Gastrocnemius medialis (tissue), 4 donors: ENCODE measurements at places on chromosomes 2 and 18. TPM values are rescaled to one million over a fixed set of nuclear protein-coding genes. Genes with fewer than 3 reads are reported as not detected.

DNA sequence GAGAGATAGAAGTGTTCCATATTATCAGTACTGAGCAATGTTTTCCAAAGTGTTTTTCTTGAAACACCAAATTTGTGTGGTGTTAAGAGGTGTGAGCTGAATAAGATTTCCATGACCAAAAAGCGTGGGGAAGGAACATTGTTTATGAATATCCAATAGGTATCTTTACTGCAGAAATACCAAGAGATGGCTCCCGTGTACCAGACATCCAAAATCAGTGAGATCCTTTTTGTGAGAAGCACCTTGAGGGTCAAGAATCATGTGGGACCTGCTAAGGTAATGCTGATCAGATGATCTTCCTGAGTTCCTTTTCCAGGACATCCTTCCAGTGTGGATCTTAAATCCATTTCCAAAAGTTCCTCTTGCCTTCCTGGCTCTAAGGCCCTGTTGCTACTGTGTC lies 246.0 kb downstream of the MYO3B start:
- no peak for DNase-seq

DNA sequence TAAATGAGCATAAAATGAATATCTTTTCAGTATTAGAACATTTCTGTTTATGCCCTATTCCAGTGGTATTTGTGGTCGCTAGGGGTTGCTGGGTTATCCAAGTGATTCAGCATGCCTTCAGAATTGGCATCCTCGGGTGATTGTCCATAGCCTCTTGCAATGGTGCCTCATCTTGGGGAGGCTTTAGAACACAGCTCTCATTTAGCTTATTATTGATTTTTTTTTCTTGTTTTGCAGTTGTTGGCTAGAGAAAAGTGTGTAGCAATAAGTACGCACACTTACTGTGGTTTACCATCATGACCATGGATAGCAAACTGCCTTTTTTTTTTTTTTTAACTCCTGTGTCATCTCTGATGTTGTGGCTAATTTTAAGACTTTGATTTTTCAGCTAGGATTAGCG lies 33.6 kb downstream of the PLEKHA3 start:
- DNase-seq = no peak

DNA sequence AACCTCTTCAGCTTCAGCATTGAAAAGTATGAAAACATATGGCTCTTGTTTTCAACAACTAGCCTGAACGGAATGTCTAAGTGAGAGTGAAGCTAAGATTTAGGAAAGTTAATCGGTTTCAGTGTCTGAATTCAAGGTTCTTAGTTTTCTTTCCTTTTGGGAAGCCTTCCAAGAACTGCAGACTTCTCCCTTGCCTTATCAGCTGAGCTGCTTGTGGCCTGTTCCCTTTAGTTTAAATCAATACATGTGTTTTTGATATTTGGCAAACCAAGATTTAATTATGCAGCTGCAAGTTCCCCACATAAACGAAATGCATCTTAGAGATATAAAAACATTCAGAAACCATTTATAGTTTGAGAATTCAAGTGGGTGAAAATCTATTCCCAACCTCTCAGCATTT lies 274.3 kb upstream of the NRP2 start:
- DNase-seq = no peak

Gene PTPRN
- total RNA-seq = not detected

Gene CRIM1
- 93.2 TPM for total RNA-seq

DNA sequence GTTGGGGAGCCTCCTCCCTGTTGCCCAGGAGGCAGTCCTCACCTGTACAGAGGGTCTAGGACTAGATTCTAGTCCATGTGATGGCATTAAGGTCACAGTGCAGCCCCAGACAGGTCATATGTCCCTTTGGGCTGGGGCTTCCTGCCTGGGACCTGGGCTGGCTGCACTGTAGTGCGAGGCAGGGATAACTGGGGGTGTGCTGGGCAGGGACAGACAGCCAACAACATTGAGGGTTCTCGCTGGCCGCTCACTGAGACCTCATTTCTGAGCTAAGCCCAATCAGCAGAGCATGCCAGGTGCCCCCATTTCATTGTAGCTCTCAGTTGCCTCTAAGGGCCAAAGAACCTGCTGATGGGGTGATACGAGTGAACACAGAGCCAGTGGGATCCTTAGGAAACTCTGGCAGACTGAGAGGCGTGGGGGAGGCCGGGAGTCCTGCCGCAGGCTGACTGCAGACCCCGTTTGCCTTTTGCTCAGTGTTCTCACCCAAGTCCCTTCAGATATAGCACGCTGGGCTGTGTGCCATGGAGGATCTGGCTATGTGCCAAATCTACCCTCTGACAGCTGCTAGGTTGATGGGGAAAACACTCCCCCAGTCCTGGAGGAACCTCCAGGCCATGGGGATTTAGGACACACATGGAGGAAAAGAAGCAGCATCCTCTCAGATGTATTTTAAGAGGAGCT lies 51.9 kb downstream of the DYSF start:
- DNase-seq = no peak

GRCh38 chr2:196063773-196064172 lies 4.9 kb downstream of the DNAH7 start:
- no peak for DNase-seq

Gene NT5C1B
- not detected for total RNA-seq

DNA sequence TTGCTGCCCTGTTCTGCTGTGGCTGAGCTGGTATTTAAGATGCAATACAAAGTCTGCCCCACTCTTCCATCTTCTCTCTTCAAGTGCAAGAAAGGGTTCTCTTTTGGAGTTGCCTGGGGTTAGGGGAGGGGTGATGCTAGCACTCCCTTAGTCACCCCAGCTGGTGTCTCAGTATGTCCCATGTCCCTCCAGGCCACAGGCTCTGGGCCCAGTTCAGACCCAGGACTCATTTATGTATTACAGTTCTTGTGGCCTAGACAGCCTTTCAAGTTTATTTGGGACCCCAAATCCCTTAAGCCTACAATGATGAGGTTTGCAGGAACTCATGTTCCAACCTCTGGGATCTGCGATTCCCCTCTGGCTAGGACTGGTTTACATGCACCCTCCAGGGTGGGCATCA lies 47.2 kb upstream of the CCDC141 start:
- DNase-seq = no peak

GRCh38 chr2:118643294-118643693 lies 204.2 kb downstream of the EN1 start:
- DNase-seq = no peak

DNA sequence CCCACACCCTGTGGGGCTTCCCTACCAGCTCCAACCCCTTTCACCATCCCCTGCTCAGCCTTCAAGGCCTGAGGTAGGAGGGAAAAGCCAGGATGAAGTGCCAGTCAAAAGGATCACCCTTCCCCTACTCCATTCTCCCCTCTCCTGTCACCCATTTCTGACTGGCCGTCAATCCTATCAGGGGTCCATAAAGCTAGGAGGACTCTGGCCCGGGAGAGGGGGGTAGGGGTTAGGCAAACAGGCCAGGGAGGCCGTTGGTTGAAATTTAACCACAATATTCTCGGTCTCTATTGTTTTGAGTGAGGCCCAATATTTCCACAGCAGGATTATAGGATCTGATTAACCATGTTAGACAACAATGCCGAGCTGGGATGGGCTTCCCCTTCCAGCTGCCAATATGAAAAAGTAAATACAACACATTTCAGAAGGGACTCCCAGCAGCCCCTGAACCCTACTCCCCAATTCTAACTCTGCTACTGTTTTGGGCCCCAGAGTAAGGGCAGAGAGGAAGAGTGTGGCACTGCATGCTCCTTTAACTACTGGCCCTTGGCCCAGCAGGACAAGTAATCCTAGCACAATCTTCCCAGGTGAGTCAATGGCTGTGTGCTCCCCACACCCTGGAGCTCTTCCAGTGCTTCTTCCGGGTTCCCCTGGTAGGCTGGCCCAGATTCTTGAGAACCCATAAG lies 10.6 kb upstream of the IHH start:
- no peak for DNase-seq

- no peak for DNase-seq
Observed at GRCh38 chr2:100141906-100142305, 484 bp downstream of the AFF3 start.

DNA sequence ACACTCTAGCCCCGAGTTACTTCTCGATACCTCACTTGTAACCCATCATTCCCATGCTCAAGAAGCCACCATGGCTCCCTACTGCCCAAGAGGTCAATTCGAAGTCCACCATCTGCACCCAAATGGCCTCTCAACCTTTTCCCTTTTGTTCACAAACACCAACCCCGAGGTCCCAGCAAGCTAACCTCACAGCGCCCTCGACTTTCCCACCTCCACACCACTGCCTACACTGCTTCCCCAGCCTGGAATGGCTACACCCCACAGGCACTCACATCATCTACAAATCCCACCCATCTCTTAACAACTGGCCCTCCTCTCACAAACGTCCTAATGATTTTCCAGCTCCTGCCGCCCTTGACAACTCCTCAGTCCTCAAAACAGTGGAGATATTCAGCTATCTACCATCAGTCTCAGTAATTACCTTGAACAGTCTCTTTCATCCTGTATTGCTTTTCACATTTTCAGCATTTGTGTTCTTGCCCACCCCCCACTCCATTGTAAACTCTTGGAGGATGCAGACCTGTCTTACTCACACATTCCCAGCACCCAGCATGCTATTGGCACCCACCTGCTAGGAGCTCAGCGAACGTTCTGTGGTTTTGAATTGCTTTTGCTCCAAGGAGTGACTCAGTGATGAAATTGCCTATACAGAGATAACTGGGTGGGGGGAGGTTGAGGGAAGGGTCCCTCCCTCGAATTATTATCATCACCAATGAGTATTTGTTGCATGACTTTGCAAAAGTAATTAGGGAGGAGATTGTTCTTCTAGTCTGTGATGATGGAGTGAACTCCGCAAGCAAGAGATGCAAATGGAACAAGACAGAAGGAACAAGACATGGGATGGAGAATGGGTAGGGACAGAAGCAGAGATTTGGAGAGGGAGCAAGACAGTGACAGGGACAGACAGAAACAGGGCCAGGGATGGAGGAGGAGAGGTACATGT lies 106.8 kb downstream of the CYP26B1 start:
- DNase-seq = no peak

Gene NYAP2
- total RNA-seq = 0.36 TPM

Gene CRYGD
- total RNA-seq = not detected

- DNase-seq = no peak
Observed at GRCh38 chr2:201575971-201576370, 67.3 kb downstream of the TMEM237 start.

- DNase-seq = no peak
Observed at GRCh38 chr18:2923464-2923863, 76.7 kb downstream of the EMILIN2 start.

DNA sequence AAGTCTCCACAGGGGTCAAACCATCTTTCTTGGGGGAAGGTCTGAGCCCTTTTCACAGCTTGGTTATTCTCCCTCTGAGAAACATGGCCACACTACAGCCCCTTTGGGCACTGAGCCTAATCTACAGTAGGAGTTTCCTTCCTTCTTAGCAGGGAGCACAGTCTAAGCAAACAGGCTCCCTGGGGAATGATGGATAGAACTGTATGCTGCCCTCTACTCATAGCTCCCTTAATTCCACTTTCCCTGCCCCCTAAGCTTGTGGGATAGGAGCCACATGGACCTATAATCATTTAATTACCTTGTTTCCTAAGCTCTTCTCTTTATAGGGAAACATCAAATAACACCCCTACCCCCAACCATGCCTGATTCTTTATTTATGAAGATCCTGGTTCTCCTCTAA lies 442.1 kb upstream of the MEX3C start:
- DNase-seq = no peak

- DNase-seq = peak; percentile 46
Observed at GRCh38 chr18:11859903-11860407, 8.7 kb downstream of the CHMP1B start.

DNA sequence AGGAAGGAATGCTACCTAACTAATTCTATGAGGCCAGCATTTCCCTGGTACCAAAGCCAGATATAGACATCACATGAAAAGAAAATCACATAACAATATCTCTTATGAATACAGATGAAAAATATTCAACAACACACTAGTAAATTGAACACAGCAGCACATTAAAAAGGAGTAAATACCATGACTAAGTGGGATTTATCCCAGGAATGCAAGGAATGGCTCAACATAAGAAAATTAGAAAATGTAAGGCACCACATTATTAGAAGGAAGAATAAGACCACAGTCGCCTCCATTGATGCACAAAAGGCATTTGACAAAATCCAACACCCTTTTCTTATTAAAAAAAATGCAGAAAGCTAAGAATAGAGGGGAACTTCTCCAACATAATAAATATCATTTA lies 133.9 kb downstream of the TTC32 start:
- no peak for DNase-seq

- peak; percentile 25 for DNase-seq
Observed at GRCh38 chr2:235043762-235044500, 92.1 kb downstream of the SH3BP4 start.

DNA sequence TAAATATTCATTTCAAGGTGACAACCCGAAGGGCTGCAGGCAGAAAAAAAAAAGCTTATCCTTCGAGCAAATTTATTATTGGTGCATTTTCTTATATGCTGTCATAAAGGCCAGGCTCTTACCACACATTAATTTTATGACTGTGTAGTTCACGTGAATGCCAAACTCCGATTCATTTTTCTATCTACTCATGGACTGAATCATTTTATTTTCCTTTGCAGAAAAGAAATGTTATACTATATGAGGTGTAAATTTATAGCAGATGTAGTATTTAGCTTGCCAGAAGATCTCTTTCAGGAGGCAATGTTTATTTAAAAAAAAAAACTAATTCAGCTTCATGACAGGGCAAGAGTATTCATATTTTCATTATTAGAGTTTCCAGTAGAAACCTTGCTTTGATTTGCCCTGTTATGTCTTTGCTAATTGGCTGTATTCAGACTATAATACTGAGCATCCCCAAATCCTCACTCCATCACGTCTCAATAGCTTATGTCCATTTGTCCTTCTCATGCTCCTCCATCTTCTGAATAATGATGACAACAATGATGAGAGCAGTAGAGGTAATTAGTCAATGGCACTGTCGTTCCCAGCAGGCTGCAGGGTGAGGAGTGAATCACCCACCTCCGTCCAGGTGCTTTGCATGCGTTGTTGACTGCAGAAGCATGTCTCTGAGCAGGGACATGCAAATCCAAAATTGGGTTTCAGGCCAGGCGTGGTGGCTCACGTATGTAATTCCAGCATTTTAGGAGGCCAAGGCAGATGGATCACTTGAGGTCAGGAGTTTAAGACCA lies 101.1 kb upstream of the RAB12 start:
- no peak for DNase-seq

GRCh38 chr2:6810961-6811360 lies 54.7 kb downstream of the CMPK2 start:
- DNase-seq = no peak

DNA sequence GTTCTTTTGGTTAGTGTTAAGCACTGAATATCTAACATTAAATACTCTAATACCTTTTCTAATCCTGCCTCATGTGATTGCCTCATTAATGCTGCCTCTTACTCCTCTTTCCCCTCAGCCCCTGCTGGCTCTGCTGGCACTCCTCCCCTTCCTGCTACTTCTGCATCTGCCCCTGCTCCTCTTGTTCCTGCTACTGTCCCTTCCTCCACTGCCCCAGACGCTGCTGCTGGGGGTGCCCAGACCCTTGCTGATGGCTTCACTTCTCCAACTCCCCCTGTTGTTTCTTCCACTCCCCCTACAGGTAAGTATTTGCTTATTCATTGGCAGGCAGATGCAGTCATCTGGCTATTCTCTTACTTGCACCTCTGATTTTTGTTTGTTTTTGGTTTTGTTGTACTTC lies 68.5 kb downstream of the ABI2 start:
- DNase-seq = no peak

GRCh38 chr18:60099709-60100108 lies 199.9 kb downstream of the PMAIP1 start:
- DNase-seq = no peak

Gene FOSL2
- total RNA-seq = 210 TPM
